GDM1 (cell line): ENCODE measurements at places on chromosomes 16 and 17.

DNA sequence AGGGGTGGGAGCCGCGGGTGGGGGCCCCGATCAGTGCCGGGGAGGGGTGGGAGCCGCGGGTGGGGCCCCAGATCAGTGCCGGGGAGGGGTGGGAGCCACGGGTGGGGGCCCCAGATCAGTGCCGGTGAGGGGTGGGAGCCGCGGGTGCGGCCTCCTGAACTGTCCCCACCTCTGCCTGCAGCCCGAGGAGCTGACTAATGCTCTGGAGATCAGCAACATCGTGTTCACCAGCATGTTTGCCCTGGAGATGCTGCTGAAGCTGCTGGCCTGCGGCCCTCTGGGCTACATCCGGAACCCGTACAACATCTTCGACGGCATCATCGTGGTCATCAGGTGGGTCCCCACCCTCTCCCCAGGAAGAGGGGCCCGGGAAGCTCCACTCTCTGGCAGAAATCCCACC lies 20.1 kb downstream of the TPSG1 start:
- DNase-seq = no peak

DNA sequence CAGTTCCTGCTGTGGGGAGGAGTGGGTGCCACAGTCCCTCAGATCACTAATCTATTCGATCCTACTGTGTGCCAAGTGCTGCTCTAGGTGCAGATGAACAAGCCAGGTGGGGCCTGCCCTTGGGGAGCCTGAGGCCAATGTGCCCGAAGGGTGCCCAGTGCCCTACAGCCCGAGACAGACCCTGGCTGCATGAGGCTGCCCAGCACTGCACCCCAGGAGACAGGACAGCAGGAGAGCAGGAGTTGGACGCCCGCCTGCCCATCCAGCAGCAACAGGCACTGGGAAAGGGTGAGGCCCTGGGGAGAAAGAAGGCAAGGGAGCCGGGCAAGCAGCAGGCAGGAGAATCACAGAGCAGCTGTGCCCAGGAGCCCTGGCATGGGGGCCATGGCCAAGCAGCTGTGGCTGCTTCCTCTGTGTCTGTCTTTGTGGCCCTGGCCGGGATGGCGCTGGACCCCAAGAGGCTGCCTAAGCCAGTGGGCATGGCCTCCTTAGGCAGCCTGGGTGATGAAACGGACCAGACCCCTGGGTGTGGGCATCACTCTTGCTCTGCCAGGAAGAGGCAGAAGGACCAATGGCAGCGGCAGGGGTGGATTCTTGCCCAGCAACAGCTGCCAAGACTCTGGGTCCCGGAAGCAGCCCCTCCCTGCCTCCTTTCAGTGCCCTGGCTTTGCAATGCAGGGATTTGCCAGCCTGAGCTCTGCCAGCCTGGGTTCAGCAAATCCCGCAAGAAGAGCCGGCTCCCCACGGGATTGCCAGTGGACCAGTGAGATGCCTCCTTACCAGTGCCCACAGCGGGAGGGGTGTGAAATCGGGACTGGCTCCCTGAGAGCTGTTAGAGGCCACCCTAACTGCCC lies 179.6 kb upstream of the TNRC6C start:
- DNase-seq = no peak

GRCh38 chr16:20676837-20677236 lies 20.6 kb downstream of the ACSM1 start:
- no peak for DNase-seq

DNA sequence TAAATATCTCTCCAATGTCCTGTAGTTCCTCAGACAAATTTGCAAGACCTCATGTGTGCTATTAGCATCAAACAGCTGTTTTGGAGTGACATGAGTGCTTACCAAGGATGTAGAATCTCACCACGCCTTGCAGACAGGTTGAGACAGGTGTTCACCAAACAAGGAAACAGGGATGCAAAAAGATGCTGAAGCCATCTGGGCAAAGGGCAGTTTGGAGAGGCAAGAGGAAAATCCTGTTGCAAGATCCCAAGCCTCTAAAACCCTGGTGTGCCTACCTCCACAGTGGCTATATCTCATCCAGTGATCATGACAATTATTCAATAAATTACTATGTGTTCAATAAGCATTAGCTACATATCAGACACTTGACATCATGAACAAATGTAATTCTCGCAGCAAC lies 373.7 kb downstream of the SOX9 start:
- no peak for DNase-seq

GRCh38 chr16:88045820-88046303 lies 94.6 kb downstream of the BANP start:
- DNase-seq = no peak

- DNase-seq = no peak
Observed at GRCh38 chr17:81898029-81898866, 3.8 kb upstream of the NPB start.
